ENCODE measurements at places on chromosomes 2 and 18. TPM values are rescaled to one million over a fixed set of nuclear protein-coding genes. Genes with fewer than 3 reads are reported as not detected.

SERPINB3 gene
- total RNA-seq, result 0.16 TPM

ANKRD29 gene
- total RNA-seq, result 18.1 TPM

TTN gene
- 0.01 TPM for total RNA-seq

TBR1 gene
- total RNA-seq, result 0.07 TPM

MOGAT1 gene
- total RNA-seq, result not detected

LOXHD1 gene
- total RNA-seq, result not detected

NMUR1 gene
- total RNA-seq, result not detected

GKN2 gene
- total RNA-seq, result 1.9 TPM

BCL11A gene
- total RNA-seq, result 0.17 TPM

RAX gene
- not detected for total RNA-seq

KLHL41 gene
- total RNA-seq, result 0.13 TPM

MAP4K4 gene
- 102 TPM for total RNA-seq

TSPYL6 gene
- not detected for total RNA-seq

FBXO41 gene
- 5.3 TPM for total RNA-seq

SCN3A gene
- not detected for total RNA-seq

RPIA gene
- 29.3 TPM for total RNA-seq

All from A549 treated with Hydrocortisone at 1 μM for 4 hours (cell line).